ENCODE measurements at places on chromosomes 2 and 18. TPM values are rescaled to one million over a fixed set of nuclear protein-coding genes. Genes with fewer than 3 reads are reported as not detected.

- no peak for DNase-seq
Measured at GRCh38 chr18:49546278-49546677, 15.6 kb upstream of the LIPG start.

GRCh38 chr2:158214431-158214830 is 112.8 kb downstream of the UPP2 start:
- DNase-seq = no peak

DNA sequence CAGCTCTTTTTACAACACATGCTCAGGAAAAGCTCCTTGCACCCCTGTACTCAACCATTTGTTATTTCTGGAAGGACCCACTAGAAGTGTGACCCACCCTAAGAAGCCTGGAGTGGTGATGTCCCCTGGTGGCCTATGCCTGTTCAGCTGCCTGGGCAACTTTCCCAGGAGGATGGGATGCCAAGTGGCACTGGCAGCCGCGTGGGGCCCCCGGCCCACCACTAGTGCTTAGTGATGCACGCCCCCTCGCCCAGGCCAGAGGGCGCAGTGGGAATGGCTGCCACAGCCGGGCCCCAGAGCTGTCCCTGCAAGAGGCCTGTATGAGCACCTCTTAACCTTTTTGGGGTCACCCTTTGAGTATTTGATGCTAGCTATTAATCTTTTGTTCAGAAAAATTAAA is 18.1 kb downstream of the IMPA2 start:
- DNase-seq = no peak

Gene CXCR1
- total RNA-seq = 0.69 TPM

DNA sequence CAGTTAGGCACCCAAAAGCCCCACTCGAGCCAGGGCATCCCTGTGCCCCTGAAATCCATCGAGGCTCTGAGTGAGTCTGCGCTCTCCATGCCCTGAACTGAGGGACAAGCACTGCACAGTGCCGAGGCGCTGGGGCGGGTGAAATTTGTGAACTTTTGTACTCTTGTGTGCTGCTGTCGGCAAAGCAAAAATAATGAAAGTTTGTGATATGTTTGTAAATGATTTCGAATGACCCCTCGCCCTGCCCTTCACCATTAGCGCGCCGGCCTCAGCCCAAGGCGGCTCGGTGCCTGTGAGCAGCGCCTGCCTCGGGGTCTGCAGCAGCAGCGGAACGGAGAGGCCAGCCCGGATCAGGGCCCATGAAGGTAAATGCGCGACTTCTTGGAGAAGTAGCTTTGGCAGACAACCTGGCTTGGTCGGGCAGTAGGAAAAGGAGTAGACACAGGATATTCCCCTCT is 1.8 kb upstream of the HOXD4 start:
- DNase-seq = no peak

DNA sequence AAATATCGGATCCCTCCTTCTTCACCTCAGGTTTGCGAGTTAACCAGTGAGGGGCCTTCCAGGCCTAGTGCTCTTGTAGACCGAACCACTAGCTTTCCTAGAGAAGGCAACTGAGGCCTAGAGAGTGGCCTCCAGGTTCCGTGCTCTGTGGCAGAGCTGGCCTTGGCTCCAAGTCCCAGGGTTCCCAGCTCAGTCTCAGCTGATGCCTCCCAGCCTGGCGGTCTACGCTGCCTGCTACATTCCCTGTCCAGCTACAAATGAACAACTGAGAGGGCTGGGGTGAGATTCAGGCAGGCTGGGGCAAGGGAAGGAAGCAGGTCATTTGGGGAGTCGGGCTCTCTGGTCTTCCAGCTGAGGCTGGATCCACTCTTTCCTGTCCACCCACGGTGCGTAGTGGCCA is 2.3 kb downstream of the STEAP3 start:
- DNase-seq = no peak
